ENCODE measurements at places on chromosomes 5 and 9.

GRCh38 chr9:14702200-14702720 is 9.0 kb upstream of the ZDHHC21 start:
- no peak for DNase-seq

DNA sequence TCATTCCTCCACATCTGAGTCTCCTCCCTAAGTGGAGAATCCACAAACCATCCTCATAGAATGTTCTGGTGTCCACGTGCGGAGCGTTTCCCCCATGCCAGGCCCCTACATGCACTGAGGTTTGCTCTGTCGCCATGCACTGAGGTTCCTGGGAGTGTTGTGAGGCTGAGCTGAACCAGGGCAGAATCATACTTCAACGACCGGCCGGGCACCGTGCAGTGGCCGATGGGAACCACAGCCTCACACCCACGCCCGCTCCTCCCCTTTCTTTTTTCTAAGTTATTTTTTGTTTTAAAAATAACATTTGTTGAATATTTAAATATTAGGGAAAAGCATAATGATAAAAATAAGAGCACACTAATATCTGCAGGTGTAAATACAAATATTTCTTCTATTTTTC is 260.4 kb upstream of the IRX4 start:
- DNase-seq = no peak

DNA sequence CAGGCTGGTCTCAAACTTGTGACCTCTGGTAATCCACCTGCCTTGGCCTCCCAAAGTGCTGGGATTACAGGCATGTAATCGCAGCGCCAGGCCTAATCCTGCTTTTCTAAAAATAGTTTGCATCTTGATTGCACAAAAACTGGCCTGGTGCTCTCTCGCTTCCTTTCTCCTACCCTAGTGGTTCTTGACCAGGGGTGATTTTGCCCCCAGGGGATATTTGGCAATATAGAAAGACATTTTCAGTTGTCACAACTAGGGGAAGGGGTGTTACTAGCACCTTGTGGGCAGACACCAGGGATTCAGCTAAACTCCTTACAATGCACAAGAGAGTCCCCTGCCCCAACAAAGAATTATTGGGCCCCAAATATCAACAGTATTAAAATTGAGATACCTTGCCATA is 139.8 kb downstream of the DROSHA start:
- no peak for DNase-seq

DNA sequence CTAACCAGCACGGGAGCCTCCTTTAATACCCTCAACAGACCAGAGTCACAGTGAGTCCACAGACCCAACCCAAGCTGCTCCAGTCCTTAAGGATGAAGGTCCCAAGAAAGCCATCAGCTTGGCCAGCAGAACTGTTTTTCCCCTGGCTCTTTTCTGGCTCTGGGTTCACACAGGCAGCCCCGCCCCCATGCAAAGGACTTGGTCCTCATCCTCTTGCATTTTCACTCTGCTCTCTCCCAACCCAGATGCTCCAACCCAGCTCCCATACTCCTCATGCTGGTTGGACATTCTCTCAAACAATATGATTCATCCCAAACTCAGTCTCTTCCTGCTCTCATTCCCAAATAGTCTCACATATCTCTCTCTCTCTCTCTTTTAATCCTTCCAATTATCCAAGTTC is 74.2 kb upstream of the SPOCK1 start:
- DNase-seq = no peak

- no peak for DNase-seq
Measured at GRCh38 chr5:95537501-95537900, 17.3 kb downstream of the SKIC3 start.

GRCh38 chr5:86878250-86878649 is 260.5 kb downstream of the COX7C start:
- DNase-seq = no peak

DNA sequence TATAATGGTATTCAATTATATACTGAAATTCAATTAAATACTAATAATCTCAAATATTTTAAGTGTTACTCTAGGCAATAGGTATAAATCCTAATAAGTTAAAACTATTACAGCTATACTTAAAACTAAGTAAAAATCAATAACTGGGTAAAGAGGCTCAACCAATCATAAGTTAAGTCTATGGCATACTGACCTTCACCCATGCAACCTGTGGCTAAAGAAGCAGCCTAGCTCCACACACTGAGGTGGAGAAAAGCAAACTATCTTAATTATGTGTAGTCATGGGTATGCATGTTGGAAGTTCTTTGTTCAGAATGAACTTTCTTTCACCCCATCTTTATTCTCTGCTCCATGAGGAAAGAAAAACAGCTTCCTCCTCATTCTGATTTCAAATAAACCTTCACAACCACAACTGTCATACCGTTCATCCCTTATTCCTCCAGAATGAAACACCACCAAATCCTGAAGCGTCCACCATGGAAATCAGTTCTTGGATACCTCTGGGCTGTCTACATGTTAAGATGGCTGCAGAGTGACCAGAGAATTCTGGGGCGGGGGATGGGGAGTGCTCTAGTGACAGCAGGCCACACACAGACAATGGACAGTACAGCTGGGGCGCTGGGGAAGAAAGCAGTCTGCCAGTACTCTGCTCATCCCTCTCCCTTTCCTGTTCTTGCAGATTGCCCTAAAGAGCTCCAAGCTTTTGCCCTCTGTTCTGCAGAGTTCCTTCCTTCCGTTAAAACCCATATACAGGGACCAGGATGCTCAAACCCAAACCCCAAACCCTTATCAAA is 62.3 kb downstream of the RIGI start:
- no peak for DNase-seq

- DNase-seq = no peak
Measured at GRCh38 chr5:88671505-88672499, 211.2 kb downstream of the MEF2C start.

DNA sequence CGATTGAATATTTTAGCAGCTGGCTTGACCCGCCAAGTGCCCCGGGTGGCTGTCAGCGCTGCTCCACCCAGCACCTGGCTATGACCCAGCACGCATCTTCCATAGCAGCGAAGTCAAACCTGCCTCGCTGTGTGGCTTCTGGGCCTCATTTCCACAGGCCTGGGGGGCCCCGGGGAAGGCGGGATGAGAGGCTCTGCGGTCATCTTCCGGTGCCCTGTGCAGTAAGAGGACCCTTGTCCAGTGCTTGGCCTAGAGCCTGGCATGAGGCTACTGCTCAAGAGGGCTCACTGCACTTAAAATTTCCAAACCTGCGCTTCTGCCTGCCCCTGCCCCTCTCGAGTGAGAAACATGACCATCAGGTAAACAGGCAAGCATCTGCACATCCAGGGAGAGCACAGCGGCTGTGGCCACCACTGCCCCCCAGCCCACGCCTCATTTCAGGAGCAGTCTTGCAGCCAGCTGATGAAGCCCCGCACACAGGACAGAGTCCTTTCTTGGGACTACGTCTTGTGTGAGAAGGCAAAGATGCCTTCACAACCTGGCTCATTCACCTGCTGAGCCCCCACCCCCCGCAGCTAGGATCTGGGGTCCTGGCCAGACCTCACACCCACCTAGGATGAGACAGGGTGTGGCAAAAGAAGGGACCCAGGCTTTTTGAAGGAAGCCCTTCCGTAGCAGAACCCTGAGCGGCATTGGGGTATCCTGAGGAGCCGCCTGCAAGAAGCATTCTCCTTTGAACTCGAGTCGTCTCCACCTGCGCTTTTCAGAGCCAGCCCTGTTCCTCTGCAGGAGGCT is 69.5 kb upstream of the UNC5A start:
- DNase-seq = no peak
